ENCODE measurements at places on chromosomes 4 and X. TPM values are rescaled to one million over a fixed set of nuclear protein-coding genes. Genes with fewer than 3 reads are reported as not detected.

Gene STPG2
- total RNA-seq, result under 0.01 TPM

Gene TXK
- total RNA-seq, result 0.17 TPM

Gene FAM149A
- 6.3 TPM for total RNA-seq

Gene TMPRSS11F
- not detected for total RNA-seq

Gene STAG2
- total RNA-seq, result 114 TPM

Gene TMEM35A
- total RNA-seq, result 37.9 TPM

Gene EXOC1
- 63.5 TPM for total RNA-seq

Gene AMER1
- total RNA-seq, result 2.0 TPM

Gene SYN1
- total RNA-seq, result 0.33 TPM

Gene RNF150
- 0.99 TPM for total RNA-seq

Gene SMIM10
- 6.4 TPM for total RNA-seq

Gene ART3
- total RNA-seq, result not detected

Gene LETM1
- 56.1 TPM for total RNA-seq

Gene CRLF2
- not detected for total RNA-seq

Gene GPR119
- total RNA-seq, result not detected

All from smooth muscle cell of trachea (primary cell).